ENCODE measurements at places on chromosomes 7 and 10.

DNA sequence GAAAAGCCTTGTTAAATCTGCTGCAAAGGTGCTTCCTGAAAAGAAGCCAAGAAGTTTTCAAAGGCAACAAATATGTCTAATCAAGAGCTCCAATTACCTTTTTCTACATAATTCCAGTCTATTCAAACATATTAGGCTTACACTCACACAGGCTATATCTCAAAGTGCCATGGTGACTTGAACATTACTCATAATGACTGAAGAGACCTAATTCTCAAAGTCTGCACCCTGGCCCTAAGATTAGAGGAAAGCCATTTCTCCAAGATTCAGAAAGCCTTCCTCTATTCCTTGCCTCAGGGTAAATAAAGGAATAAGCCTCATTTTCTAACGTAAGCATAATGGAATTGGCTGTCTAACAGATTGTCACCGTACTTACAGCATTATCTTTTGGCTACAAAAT lies 78.3 kb upstream of the THSD7A start:
- DNase-seq, result no peak

- no peak for DNase-seq
These were observed 158.4 kb upstream of the TMEM72 start for GRCh38 chr10:44752451-44753441.

DNA sequence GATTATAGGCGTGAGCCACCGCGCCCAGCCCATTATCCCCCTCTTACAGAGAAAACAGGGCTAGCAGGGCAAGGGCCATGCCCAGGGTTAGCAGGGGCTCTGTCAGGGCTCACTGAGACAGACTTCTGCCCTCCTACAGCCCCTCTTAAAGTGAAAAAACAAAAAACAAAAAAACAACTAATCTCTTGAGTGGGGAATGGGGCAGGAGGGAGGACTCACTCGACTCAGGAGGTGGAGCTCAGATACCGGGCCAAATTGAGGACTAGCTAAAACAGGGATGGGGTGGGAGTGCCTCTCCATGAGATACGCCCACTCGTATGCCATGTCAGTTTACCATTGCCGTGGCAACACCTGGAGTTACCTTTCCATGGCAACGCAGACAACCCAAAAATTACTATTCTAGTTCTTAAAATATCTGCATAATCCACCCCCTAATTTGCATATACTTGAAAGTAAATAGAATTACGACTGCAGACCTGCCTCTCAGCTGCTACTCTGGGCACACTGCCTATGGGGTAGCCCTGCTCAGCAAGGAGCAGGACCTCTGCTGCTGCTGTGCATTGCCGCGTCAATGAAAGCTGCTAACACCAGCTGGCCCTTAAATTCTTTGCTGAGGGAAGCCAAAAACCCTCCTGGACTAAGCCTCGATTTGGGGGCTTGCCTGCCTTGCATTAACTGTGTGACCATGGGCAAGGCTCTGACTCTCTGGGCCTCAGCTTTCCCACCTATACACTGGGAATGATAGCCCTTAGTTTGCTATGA lies 13.4 kb downstream of the SSC4D start:
- DNase-seq, result no peak

DNA sequence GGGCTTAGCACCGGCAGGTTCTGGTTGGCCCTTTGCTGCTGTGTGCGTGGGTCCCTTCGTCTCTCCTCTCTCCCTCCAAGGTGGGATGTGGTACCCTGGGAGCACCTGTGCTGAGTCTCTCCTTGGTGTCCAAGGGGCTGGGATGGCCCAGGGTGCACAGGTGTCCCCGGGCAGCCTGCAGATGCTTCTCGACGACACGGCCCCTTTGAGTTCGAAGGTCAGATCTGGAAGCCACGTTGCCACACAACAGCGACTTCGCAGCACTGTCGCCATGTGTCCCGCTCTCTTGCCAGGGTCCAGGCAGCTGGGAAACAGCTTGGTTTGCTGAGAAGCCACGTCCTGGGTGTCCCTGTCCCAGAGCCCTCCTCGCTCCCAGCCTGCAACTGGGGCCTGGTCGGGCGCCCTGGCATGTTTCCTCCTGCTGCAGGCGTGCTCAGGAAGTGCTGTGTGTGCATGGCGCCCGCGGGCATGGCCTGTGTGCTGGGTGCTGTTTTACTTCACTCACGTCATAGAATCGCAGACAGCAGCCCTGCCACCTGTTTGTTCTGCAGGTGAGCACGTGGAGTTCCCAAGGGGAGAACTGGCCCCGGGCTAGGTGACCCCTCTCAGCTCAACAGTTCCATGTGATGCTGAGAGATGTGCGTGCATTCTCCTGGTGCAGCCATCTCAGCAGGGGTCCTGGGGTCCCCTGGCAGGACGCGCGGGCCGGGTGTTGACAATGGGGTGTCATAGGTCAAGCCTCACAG lies 70.9 kb downstream of the DNAJB6 start:
- no peak for DNase-seq

- no peak for DNase-seq
These were observed 80.8 kb downstream of the PPP1R17 start for GRCh38 chr7:31767686-31768358.

DNA sequence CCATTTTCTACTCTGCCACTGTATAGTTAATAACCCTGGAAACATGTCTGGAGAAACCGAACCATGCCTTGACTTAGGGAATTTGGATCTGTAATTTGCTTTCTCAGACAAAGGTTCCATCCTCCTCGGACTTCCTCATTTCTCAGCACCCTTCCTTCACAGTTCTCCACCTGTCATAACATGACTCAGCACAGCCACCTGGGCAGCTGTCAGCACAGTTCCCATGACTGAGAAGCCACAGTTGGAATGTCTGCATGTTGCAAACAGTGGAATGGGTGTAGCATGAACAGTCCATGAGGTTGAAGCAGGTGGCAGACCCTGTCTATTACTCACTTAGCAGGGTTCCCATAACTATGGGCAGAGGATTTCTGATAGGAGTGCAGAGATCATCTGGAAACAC lies 634 bp upstream of the OR9A4 start:
- peak; percentile 48 for DNase-seq

DNA sequence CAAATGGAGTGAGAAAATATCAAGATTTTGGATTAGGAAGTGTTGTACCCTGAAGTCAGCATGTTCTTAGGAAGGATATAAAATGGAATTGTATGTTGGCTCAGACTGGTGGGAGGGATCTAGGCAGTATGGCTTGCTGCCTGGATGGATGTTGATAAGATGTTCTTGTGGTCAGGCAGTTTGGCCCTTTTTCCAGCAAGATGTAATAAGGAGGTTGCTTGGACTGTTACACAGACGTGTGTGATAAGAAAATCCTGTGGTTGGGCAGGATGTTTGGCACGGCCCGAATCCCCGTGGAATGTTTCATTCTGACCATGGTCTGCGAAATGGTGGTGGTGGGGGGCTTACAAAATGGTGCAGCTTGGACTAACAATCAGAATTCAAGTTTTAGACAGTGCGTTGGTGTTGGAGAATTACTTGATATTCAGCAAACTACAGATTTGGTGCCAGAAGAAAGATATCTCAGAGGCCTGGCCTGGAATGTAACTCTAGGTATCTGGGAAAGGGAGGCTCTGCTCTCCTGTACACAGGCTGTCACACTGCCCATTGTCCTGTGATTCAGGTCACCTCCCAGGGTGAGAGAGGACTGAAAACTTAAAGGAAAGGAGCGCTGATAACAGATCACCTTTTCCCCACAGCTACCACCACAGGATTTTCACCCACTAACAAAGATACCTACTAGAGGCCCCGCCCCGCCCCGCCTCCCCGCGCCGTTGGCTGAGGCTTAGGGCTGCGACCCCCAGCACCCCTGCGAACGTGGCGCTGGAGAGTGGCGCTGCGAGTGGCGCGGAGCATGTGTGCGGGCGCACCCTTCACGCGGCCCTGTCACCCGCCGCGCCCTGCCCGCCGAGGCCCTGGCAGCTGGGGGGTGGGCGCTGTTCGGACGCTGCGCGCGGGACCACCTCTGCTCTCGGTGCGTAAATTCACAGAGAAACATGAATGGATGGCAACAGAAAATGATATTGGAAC lies 19.3 kb upstream of the ZNF680 start:
- DNase-seq, result no peak

GRCh38 chr7:36852931-36853330 lies 128.6 kb upstream of the AOAH start:
- no peak for DNase-seq

GRCh38 chr7:3356173-3356572 lies 55.1 kb downstream of the SDK1 start:
- no peak for DNase-seq

DNA sequence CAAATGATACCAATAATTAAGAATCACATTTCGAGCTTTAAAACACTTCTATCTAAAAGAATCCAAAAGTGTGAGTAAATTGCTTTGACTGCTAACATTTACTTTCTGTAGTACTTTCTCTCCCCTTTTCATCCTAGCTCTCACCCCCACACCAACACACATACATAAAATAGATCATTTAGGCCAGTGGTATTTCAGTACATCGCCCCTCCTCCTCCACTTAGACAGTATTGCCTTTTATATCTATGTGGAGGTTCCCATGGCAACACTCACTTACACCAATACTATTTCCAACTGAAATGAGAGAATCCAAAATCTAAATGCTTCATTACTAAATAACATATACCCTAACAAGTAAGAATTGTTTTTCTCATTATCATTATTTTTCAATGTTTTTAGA lies 58.9 kb downstream of the HIBADH start:
- DNase-seq, result no peak

DNA sequence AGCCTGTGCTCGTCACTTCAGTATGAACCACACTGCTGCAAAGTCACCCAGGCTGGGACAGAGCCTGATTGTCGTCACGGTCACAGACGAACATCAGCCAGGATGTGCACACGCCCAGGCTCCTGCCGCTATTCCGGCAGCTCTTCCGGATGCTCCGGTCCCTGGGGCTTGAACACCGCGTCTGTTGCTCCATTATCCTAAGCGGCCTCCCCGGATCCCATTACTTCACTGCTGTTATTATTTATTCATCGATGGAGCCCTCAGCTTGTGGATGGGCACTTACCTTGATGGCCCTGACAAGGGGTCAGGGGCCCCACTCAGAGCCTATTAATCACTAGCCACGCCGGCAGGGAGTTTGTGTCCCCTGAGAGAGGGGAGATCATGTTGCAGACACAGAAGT lies 120.8 kb upstream of the PCBD1 start:
- DNase-seq, result no peak
